ENCODE measurements at places on chromosomes 2 and 18. TPM values are rescaled to one million over a fixed set of nuclear protein-coding genes. Genes with fewer than 3 reads are reported as not detected.

GRCh38 chr18:25326361-25326952 is 25.5 kb downstream of the ZNF521 start:
- H3K4me3 ChIP-seq: no peak overlapping the region
- peaks cover 29% of the 10 kb centered on the region for H3K4me1 ChIP-seq
- no peak overlapping the region for H3K27ac ChIP-seq
- DNase-seq: no peak
- peaks cover 5% of the 10 kb centered on the region for H3K36me3 ChIP-seq

GRCh38 chr18:5618047-5618688 is 74.4 kb upstream of the EPB41L3 start:
- DNase-seq: no peak
- H3K4me3 ChIP-seq: no peak overlapping the region
- H3K4me1 ChIP-seq: no peaks in the 10 kb centered on the region
- H3K36me3 ChIP-seq: no peaks in the 10 kb centered on the region
- no peak overlapping the region for H3K27ac ChIP-seq

- no peaks in the 10 kb centered on the region for H3K36me3 ChIP-seq
- H3K27ac ChIP-seq: no peak overlapping the region
- no peak overlapping the region for H3K4me3 ChIP-seq
- no peaks in the 10 kb centered on the region for H3K4me1 ChIP-seq
These were observed 11.1 kb upstream of the CYS1 start for GRCh38 chr2:10091182-10091888.

DNA sequence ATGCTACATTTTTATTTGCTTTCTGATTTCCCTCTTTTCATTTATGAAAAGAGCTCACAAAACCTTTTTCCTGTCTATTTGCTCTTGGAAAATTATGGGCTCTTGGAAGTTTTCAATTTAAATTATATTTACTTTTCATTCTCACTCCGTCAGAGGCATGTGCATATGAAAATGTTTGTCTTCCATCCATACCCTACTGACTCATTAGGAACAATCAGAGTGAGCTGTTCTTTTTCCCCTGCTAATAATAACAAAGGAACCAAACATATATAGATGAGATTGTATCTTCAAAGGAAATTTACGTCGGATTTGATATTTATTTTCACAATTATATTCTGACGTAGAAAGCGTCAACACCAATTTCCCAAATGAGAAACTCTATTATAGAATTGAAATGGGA is 1101.2 kb downstream of the TSN start:
- no peak for DNase-seq
- H3K4me3 ChIP-seq: no peak overlapping the region
- no peaks in the 10 kb centered on the region for H3K27me3 ChIP-seq
- H3K4me1 ChIP-seq: no peaks in the 10 kb centered on the region
- H3K27ac ChIP-seq: no peak overlapping the region

- H3K27ac ChIP-seq: peak overlapping the region; percentile 43
- no peak overlapping the region for H3K4me3 ChIP-seq
- no peaks in the 10 kb centered on the region for H3K36me3 ChIP-seq
- peaks cover 7% of the 10 kb centered on the region for H3K4me1 ChIP-seq
- H3K27me3 ChIP-seq: no peaks in the 10 kb centered on the region
- no peak for DNase-seq
These were observed 32.7 kb downstream of the QPCT start for GRCh38 chr2:37377187-37377532.

- H3K27ac ChIP-seq: no peak overlapping the region
- DNase-seq: no peak
- H3K36me3 ChIP-seq: no peaks in the 10 kb centered on the region
- H3K27me3 ChIP-seq: no peaks in the 10 kb centered on the region
These were observed 25.9 kb downstream of the RAMP1 start for GRCh38 chr2:237885111-237885930.

DNA sequence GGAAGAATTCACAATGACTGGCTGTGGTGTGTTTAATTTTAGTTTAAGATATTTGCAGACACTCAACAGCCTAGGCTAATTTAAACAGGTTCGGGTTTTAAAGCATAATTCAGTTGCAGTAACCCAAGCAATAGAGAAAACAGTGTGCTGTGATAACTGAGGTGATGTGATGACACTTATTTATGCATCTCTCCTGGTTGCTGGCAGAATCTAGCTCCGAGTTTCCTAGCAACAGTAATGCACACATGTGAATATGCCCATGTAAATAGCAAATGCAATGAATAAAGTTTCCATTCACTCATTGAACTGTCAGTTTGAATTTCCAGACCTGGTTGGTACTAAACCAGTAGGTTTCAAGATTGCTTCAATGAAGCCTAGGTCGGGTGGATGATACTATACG is 426.5 kb downstream of the TMX3 start:
- no peaks in the 10 kb centered on the region for H3K27me3 ChIP-seq
- DNase-seq: no peak
- no peak overlapping the region for H3K27ac ChIP-seq

DNA sequence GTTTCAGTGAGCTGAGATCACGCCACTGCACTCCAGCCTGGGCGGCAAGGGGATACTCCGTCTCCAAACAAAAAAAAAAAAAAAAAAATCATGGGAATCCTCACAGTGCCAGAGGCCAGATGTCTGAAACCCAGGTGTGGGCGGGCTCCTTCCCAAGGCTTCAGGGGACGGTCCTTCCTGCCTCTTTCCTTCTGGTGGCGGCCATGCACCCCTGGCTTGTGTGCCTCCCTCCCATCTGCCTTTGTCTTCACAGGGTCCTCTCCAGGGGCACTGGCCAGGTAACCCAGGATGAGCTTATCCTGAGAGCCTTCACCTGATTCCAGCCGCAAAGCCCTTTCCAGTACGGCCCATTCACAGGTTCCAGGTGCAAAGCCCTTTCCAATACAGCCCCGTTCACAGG is 40.9 kb upstream of the GPC1 start:
- H3K4me1 ChIP-seq: no peaks in the 10 kb centered on the region
- no peaks in the 10 kb centered on the region for H3K27me3 ChIP-seq
- DNase-seq: no peak
- no peaks in the 10 kb centered on the region for H3K36me3 ChIP-seq
- no peak overlapping the region for H3K4me3 ChIP-seq

DNA sequence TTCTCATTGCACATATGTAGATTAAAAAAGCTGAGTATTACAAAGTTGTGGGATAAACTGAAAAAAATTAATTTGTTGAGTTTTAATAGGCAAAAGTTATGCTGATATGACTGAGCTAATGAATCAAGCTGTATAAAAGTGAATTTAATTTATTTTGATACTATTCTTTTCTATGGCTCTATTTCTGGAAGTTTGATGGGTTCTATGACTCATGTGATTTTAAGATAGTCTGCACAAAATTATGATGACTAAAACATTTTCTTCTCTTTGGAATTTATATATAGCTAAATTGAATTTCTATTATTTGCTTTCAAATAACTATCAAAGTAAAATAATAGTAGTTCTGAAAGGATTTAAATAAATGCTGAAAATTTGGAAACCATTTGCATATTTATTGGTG is 71.0 kb upstream of the MMADHC start:
- no peaks in the 10 kb centered on the region for H3K27me3 ChIP-seq
- H3K36me3 ChIP-seq: no peaks in the 10 kb centered on the region
- no peak for DNase-seq
- H3K4me3 ChIP-seq: no peak overlapping the region

DNA sequence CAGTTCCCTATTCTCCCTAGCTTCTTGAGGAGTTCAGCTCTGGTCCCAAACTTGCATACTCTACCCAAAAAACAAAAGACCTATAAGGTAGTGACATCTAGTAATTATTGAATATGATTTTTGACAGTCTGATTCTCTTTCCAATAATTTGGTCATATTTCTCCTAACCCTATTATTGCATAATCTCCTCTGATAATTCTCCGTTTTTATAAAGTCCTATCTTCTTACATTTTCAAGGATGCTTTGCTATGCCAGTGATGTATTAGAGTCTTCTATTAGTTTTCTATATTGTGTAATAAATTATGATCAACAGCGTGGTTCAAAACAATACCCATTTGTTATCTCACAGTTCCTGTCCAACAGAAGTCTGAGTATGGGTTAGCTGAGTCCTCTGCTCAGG is 426.3 kb downstream of the BCL11A start:
- DNase-seq: no peak
- H3K27ac ChIP-seq: no peak overlapping the region
- H3K27me3 ChIP-seq: no peaks in the 10 kb centered on the region
- H3K36me3 ChIP-seq: no peaks in the 10 kb centered on the region
- H3K4me3 ChIP-seq: no peak overlapping the region

DNA sequence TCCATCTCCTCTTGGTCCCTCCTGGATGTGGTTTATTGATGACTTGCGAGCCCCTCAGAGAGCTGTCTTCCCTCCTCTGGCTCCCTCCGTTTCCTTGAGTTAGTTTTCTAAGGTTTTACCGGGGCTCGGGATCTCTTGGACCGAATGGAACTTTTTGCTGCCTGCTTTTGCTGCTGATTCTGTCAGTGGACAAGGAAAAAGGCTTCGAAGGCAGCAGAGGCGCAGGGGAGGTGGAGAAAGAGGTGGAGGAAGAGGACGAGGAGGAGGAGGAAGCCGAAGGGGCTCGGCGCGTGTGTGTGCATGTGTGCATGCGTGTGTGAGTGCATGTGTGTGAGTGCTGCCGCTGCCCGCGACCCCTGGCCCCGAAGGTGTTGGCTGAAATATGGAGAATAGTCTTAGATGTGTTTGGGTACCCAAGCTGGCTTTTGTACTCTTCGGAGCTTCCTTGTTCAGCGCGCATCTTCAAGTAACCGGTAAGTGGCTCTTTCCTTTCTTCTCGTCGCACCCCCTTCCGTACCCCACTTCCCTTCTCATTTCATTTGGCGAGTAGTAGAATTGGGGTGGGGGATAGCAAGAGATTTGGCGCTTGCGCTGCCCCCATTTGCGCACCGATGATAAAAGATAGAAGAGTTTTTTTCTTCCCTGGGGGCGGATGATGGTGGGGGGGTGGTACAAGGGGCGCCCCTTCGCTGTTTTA is 557 bp downstream of the DCC start:
- no peaks in the 10 kb centered on the region for H3K4me1 ChIP-seq
- H3K36me3 ChIP-seq: no peaks in the 10 kb centered on the region
- H3K27ac ChIP-seq: no peak overlapping the region
- DNase-seq: no peak
- peaks cover 10% of the 10 kb centered on the region for H3K27me3 ChIP-seq

DNA sequence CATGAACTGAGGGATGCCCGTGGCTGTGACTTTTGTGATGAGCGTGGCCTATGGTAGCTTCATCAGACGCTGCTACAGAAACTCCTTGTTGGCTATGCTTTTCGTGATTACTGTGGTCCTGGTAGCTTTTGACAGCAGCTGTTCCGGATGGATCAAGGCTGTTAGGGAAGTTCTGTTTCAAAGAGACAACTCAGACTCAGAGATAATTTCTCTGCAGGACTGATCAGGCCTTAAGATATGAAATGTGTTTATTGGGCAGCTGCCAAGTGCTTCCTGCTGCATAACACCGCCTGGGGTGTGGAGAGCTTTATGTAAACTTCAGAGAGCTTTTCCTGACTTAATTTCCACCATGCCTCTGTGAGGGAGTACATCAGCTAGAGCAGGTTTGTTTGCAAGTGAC is 243.8 kb downstream of the TSN start:
- H3K27ac ChIP-seq: no peak overlapping the region
- H3K36me3 ChIP-seq: no peaks in the 10 kb centered on the region
- DNase-seq: no peak
- H3K27me3 ChIP-seq: no peaks in the 10 kb centered on the region
- peaks cover 6% of the 10 kb centered on the region for H3K4me1 ChIP-seq

GRCh38 chr2:108853421-108853820 is 66.8 kb downstream of the CCDC138 start:
- H3K36me3 ChIP-seq: no peaks in the 10 kb centered on the region
- H3K4me1 ChIP-seq: no peaks in the 10 kb centered on the region
- H3K27me3 ChIP-seq: no peaks in the 10 kb centered on the region
- H3K27ac ChIP-seq: no peak overlapping the region
- DNase-seq: peak; percentile 43
- H3K4me3 ChIP-seq: no peak overlapping the region

The VIL1 gene
- not detected for total RNA-seq

The AMMECR1L gene
- total RNA-seq: 18.3 TPM

The DHRS9 gene
- total RNA-seq: not detected
